ENCODE measurements at places on chromosomes 3 and 15.

- DNase-seq, result no peak
Measured at GRCh38 chr15:56978898-56979662, 60.6 kb downstream of the TCF12 start.

DNA sequence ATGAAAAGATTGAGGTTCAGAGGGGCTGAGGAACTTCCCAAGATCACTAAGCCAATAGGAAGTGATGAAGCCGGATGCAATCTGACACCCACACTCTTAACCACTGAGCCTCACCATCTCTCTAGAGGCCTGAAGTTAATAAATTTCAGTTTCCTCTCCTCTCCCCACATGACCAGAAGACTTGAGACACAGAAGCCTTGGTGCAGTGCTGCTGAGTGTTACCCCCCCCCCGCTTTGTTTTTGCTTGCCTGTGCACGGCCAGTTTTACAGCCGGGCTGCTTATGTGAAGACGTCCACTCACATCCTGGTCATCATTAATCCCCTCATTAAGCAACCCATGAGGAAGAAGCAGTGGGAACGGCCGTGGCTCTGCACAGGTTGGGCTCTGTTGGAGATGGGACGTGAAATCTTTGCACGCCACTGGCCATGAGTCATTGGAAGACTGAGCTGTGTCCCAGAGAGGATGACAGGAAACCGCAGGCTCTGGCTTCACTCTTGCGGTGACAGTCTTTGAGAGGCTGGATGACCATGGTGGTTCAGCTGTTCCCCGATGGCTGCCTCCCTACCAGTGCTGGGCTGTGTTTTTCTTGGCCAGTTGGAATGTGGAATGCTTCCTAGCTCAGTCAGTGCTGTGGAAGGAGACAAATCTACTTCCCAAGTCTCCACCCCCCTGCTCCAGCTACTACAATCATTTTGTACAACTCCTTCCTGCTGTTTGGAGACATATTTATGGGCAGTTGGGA is 232.6 kb upstream of the LRTM1 start:
- DNase-seq, result no peak

DNA sequence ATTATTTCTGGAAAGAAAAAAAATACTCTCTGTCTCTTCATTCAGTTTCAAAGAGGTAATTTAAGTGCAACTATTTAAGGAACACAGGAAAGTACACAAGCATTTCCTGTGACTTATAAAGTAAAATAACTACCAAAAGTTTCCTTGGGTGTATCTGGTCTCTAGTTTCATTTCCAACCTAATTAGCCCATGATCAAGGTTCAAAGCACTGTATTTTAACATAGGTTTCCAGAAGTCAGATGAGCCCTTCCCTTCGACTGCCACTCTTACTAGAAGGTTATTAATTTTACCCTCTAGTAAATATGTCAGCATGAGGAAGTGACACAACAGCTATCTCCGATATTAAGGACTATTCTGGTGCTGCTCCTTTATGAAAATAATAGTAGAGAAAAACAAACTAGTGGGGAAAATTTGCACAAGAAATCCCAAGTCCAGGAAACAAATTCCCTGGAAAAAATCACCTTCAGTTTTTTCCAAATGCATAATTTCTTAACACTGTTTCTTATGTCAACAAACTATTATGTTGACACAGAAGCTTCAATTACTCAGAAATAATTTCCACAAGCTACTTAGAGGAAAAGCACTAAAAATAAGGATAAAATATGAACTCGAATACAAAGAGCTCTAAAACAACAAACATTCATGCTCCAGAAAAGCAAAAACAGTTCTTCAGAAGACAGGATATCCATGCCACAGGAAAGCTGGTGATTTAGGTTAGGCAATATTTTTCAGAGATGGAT is 35.3 kb downstream of the CCPG1 start:
- DNase-seq, result no peak

DNA sequence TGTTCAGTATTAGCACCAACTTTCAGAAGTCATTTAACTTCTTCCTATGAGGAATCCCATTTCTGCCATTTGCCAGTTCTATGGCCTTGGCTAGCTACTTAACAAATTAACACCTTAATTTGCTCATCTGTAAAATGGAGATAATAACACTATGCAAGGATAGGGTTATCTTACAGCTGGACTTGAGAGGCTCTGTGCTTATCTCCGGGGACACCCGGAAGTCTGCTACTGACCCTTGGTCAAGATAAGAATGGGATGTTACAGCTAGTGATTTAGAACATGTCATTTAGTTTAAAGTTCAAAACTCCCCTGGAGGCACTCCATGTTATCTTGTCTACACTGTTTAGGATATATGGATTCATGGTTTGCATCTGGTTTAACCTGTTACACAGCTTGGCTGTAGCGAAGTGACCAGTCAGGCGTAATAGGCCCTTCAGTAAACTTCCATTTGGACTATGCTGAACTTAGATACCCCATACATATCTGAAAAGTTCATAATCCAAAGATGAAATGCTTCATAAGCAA is 156.0 kb upstream of the CD96 start:
- DNase-seq, result no peak

DNA sequence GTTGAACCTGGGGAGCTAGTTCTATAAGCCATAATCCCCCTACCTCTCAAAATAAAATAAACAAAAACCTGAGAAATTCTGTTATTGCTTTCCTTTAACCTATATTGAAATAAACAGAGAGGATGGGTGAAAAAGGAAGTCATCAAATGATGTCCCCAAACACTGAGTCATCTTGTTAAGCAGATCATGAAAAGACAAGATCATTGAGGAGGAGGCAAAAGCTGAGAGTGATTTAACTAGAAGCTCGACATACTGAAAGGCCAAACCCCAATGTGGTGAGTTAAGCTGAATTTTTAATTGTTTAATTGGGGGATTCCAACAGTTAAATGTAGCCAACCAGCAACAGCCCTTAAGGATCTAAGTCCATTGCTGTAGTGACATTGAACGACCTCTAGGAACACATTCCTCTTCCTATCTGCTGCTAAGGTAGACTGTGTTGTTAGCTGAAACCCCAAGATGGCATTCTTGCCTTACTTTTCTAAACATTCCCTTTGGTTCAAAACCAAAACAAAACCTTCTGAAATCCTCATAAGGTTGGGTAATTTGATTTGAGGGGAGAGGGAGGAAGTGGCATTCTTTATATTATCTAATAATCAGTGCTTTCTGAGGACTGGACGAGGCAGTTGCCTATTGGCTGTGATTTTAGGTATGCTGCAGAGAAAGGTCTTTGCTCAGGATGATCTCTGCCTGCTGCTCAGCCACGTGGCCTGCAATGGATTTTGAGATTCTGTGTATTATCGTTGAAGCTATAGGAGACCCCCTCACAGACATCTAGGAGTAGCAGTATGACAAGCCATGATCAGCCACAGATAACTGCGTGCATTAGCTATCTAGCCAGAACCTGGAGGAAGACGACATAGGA is 62.7 kb upstream of the BNIP2 start:
- no peak for DNase-seq

DNA sequence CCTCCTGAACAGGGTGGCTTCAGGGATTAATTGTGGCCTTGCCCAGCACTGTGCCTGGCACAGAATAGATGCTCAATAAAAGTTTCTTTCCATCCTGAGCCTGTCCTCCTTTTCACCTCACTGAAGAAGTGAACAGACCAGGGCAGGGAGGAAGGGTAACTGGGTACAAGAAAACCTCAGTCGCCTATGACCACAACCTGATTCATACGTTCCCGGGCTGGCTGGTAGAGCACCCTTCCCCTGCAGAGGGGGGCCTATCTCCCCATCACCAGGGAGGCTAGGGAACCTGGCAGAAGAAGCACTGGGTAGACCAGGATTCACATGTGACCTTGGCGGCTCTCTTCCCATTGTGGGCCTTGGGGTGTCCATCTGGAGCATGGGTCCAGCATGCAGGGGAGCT is 27.8 kb upstream of the CACNA2D2 start:
- DNase-seq, result no peak

- no peak for DNase-seq
Measured at GRCh38 chr15:62495670-62496614, 330.9 kb upstream of the C2CD4B start.

GRCh38 chr3:196192524-196193051 is 18.6 kb downstream of the ZDHHC19 start:
- no peak for DNase-seq

DNA sequence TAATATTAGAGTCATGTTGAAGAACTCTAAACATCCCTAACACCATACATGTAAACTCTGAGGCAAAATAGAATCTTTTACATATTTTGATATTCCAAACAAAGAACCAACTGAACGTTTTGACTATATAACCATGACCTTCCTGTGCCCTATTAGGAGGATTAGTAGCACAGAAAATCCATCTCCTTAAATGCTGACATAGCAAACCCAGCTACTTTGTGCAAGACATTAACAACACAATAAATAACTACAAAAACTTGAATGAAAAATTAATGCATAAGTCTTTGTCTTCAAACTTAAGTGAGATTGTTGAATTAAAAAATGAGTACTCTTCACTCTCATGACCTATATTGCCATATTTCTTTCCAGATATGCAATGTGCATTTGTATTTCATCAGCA is 450.0 kb upstream of the PDZRN3 start:
- no peak for DNase-seq

- no peak for DNase-seq
Measured at GRCh38 chr3:193187070-193187722, 53.8 kb upstream of the PLAAT1 start.

GRCh38 chr3:50649451-50649931 is 25.2 kb upstream of the DOCK3 start:
- no peak for DNase-seq

DNA sequence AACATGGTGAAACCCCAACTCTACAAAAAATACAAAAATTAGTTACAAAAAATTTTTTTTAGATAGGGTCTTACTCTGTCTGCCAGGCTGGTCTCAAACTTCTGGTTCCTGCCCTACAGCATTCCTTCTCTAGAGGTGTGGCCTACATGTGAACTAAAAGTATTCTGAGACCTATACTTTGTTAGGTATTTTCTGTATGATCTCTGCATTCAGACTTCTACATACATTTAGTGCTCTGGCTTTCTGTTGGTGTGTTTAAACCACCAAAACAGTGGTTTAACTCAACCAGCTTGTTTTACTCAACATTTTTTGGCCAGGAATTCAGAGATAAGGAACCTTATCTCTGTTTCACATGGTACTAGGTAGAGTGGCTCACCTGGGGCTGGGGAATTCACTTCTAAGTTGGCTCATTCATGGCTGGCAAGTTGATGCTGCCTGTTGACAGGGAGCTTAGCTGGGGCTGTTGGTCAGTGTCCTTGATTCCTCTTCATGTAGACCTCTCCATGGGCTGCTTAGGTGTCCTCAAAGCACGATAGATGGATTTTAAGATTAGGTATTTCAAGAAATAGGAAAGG is 41.4 kb upstream of the BSN start:
- DNase-seq, result no peak

GRCh38 chr15:44734839-44735481 is 1.4 kb upstream of the TRIM69 start:
- DNase-seq, result no peak

DNA sequence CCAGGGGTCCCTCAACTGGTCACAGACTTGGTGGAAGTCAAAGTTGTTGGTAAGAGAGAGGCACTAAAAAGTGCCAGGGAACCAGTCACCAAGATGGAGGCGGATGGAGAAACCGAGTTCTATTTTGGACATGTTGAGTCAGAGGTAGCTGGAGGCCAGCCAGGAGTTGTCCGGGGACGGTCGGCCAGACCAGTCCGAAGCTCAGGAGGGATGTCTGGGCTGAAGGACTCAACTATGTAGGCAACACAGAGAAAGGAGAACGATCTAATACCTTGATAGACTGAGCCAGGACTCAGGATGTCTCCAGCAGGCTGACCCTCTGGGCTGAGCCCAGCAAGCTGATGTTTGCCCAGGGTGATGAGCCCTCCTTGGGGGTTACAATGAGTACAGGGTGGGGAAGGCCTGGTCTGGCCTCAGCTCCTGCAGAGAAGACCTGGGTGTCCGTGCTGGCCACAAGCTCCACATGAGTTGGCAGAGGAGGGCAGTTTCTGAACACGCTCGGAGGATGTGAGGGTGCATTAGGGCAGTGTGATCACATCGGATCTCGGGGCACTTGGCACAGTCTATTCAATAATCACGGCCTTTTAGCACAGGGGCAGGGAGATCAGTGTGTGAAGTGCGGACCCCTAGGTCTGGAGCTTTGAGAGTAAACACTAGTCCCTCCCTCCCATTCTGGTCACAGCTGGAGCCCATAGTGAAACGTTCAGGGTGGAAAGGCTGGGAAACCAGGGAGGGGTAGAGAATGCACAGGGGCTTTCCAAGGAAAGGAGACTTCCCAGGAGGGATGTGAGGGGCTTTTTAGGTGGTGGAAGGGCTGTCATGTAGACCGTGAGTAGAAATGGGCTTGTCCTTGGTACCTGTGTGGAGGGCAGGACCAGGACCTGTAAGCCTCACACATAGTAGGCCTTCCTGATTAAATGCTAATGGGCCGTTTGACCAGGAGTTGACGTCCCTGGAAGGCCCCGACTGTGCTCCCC is 111.9 kb downstream of the ETFA start:
- no peak for DNase-seq

DNA sequence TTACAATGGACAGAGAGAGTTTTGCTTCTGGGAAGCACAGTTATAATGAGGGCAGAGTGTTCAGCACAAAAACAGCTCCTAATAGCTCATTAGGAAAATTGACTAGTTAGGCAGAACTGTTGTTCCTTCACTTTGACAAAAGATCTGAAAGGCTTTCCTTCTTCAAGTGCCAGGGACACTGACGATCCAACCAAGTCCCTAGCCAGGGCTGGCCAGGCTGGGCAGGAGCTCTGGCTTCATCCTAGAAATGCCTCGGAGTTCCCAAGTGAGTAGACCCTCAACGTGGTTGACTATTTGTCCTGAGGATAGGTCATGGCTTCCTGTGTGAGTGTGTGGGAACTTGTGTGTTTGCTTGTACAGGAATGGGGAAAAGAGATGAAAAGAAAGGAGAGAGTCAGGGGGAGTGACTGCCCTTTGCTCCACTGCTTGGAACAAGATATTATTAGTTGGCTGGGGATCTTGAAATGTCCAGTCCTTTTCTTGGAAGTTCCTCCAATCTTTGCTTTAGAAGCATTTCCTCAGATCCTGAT is 617.9 kb downstream of the NTRK3 start:
- DNase-seq, result no peak

DNA sequence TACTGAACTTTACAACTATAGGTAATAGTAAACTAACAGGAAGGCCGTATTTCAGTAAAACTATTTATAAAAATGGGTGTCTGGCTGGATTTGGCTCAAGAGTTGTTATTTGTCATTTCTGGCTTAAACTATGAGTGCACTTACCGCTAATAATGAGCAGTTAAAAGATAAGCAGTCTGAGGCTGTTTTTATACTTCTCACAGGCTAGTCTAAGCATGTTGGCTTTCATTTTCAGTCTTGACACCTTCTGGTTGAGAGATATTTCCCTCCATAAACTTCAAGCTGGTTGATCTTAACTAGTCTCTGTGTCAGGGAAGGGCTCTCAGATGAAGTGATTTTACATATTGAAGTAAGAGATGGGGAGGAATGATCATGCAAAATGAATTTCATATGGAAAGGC is 96.1 kb downstream of the RSRC1 start:
- DNase-seq, result no peak

DNA sequence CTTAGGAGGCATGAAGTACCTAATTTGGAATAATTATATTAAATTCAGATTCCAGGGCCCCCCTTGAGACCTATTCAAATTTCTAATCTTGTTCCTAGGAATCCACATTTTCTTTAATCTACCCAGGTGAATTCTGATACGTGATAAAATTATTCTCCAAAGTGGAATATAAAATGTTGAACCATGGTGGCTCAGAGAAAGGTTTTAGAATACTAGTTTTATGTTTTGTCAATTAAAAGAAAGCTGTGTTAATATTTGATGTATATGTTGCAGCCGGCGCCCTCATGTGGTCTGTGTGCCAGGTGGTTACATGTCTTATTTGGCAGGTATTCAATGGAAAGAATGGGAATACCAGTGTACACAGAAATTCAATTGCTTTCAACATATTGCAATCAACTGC is 321.8 kb downstream of the FEZF2 start:
- DNase-seq, result no peak
